ENCODE measurements at places on chromosomes 12 and 14.

- DNase-seq: peak; percentile 78
These were observed 739.9 kb downstream of the SLC16A7 start for GRCh38 chr12:60335745-60336144.

GRCh38 chr12:90945070-90945649 is 9.8 kb downstream of the CCER1 start:
- DNase-seq: peak; percentile 40

- no peak for DNase-seq
These were observed 18.1 kb upstream of the NEK9 start for GRCh38 chr14:75144944-75145343.

GRCh38 chr14:75050852-75051555 is at the start of gene MLH3:
MLH3 (minus strand) TSS chr14:75051467; CDS start chr14:75049655, 1,812 bp downstream.
- DNase-seq: peak; percentile 82

DNA sequence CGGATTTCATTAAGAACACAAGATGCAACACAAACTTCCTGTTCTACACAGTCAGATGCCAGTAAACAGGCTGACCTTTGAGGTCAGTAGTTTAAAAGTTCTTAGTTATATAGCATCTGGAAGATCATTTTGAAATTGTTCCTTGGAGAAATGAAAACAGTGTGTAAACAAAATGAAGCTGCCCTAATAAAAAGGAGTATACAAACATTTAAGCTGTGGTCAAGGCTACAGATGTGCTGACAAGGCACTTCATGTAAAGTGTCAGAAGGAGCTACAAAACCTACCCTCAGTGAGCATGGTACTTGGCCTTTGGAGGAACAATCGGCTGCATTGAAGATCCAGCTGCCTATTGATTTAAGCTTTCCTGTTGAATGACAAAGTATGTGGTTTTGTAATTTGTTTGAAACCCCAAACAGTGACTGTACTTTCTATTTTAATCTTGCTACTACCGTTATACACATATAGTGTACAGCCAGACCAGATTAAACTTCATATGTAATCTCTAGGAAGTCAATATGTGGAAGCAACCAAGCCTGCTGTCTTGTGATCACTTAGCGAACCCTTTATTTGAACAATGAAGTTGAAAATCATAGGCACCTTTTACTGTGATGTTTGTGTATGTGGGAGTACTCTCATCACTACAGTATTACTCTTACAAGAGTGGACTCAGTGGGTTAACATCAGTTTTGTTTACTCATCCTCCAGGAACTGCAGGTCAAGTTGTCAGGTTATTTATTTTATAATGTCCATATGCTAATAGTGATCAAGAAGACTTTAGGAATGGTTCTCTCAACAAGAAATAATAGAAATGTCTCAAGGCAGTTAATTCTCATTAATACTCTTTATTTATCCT is 13.5 kb downstream of the PTGER2 start:
- peak; percentile 62 for DNase-seq

DNA sequence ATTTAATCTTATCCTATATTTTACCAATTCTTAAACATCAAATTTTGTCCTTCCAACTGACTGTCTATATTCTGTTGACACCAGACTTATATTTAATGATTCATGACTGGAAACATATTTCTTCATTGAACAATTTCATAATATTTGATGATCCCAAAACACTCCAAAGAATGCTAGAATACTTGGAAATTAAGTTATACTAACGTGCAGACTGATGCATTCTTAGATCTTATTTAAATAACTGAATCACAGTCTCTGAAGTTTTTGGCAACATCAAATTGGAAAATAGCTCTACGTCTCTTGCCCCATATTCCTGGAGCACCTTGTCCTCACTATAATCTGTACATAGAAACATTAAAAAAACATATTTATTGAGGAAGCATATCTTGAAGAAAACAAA is 127.4 kb downstream of the HMGA2 start:
- DNase-seq: no peak
